ENCODE measurements at places on chromosomes 12 and 14.
A peak's percentile ranks its signal among the peaks of the same experiment; 100 is the strongest.

DNA sequence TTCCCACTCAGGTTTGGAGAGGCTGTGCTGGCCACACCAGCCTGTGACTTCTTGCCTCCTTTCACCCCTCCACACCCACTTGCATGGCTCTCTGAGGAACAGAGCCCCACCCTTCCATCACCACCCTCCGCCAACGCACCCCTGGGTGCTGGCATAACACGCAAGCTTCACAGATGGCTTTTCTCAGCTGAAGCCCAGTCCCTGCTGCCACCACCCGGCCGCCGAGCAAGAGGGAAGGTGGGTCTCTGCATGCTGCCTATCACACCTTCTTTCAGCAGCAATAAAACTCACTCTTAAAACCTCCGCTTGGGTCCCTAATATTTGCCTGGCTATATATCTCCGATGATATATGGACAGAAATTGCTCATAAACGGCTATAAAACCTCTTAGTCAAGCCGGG lies 41.6 kb downstream of the SMUG1 start:
- no peak for DNase-seq

DNA sequence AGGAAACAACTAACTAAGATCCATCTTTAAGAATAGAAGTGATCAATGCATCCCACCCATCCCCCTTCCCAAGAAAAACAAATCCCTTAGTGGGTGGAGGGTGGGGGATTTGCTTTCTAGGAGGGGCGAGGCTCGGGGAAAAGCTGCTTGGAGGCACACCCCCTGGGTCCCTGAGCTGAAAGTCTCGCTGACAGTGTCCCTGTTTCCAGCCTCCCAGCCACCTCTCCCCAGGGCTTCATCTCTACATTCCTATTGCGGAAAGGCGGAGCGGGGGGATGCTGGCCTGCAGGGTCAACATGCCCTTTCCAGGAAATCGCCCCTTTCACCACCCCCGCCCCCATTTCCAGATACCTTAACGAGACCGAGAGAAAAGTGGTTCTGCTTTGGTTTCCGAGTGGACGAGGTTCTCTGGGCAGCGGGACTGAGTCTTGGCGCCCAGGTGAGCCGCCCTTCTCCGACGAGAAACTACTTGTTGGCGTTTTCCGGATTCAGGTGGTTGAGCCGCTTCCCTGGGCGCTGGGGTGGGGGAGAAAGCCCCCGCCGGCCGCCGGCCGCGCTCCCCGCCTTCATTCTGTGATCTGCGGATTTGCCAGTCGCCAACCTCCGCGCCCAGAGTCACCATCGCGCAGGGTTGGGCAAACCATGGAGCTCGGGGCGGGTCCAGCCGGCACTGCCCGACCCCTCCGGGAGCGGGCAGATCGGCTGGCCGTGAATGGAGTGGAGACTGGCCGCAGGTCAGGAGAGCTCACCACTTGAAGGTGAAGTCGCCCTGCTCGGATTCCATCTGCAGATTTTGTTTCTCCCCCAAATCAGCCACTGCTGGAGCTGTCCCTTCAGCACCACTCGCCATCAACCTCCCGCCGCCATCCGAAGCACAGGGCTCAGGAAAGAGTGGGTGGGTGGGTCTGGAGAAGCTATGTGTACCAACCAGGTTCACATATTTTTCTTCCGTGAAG lies 505 bp downstream of the KCNC2 start:
- no peak for DNase-seq

DNA sequence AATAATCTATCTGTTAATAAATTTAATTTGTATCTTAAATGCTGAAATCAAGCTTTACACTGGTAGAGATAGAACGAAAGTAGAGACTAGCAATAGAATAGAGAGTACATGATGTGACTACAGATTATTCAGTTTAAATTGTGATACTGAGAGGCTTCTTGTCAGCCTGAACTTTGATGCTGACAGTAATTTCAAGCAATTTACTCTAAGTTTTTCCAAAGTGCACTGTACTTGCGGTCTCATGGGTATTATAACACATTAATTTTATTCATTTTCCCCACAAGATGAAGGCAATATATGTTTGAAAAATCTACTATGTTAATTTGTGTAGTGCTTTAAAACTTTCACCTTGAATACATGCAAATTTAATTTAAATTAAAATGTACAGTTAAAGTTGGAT lies 914.0 kb upstream of the FBXO33 start:
- DNase-seq: no peak

DNA sequence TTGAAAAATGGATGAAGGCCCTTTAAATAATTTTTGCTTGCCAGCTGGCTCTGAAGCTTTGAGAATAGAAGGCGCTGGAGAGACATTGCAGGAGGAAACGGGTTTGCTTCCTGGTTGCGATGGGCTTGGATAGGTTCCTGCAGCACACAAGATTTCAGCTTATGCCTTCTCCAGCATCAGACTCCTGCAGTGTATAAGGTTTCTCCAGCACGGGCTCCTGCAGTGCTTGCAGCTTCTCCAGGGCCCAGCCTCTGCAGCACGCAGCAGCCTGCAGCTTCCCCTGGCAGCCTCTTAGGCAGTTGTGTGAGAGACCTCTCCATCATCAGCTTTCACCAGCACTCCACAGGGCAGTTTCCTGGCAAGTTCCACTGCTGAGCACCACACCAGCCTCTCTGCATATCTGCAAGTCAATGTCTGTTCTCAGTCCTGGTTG lies 78.7 kb upstream of the ZDHHC17 start:
- peak; percentile 19 for DNase-seq

DNA sequence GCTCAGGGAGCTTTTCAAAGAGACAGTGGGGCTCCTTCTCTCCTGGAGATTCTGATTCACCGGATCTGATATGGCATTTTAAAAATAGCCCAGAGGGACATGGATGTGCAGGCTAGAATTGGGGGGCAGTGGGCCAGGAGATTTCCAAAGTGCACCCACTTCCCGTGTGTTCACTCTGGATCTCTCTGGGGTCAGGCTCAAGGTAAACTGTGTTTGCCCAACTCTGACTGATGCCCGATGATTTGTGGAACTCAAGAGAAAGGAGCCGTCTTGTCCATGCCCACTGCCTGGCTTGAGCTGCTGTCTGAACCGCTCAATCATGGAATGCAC lies 17.9 kb downstream of the FAM181A start:
- no peak for DNase-seq

DNA sequence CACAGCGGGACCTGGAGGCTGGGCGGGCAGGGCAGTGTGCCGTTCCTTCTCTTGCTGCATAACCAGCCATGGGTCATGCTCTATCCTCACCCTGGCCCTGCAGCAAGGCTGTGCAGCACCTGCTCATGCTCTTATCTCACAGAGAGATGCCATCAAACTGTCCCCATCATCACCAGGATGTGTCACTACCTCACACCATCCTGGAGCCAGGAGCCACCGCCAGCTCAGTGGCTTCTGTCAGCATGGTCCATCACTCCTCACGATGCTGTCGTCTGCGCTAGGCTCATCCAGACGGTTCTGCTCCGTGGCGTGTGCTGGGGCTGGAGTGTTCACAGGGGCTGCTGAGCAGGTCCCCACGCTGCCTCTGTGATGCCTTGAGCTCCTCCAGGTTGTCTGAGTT lies 77.2 kb upstream of the DYNC1H1 start:
- DNase-seq: no peak

DNA sequence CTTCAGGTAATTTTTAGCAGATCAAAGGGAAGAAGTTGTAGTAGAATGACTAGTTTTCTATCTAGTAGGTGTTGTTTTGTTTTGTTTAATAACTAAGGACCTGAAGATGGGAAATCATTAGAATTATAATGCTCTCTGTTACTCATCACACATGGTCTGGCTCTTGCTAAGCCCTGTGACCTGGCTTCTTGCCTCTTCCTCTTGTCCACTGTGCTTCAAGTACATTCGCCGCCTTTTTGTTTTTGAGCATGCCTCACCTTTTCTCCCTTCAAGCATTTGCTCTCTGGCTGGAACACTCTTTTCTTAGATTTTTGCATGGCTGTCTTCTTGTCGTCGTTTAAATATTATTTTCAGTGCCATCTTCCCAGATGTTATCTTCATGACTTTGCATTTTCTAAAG lies 47.7 kb downstream of the DAAM1 start:
- no peak for DNase-seq

DNA sequence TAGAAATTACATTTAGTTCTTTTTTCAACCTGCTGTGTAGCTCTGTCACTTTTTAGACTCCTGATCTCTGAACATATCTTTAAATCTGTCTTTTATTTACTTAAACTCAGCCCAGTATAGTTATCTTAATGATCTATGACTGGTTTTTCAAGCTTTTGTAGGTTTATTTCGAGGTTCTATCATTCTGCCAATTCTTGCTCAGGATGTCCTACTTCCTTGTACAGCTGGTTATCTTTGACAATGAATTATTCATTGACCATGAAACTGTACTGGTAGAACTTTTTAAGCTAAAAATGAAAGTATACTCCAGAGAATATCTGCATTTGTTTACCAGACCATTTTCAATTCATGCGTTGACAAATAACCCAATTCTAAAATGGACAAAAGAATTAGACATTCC lies 37.8 kb downstream of the TC2N start:
- DNase-seq: no peak

DNA sequence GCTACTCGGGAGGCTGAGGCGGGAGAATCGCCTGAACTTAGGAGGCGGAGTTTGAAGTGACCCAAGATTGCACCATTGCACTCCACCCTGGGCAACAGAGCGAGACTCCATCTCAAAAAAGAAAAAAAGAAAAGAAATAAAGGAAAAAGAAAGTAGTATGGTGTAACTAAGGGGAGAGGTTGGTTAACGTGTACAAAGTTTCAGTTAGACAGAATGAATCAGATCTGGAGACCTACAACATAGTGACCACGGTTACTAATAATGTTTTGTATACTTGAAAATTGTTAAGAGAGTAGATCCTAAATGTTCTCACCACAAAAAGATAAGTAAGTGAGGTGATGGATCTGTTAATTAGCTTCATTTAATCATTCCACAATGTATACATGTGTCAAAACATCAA lies 1208.8 kb downstream of the VRK1 start:
- no peak for DNase-seq

DNA sequence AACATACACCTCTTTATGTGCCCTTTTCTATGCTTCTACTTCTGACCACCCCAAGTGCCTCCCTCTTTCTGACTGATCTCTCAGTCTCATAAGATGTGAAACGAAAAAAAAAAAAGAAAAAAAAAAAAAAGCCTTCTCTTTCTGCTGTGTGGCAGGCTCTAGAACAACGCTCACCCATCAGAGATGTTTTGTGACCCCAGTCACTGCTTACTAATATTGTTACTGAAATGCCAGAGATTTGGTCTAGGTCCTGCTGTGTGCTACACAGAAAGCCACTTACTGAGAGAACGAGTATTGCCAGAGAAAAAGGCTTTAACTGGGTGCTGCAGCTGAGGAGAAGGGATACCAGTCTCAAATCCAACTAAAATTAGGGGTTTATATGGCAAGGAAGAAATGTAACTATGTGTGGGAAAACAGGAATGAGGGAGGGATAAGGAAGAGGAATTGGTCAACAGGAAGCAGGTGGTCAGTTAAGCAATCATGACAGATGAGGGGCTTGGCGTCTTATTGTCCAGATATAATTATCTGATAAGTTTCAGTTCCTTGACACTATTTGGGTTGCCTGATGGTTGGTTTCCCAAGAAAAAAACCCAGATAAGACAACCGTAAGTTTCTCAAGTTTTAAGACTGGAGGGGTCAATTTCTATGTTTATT lies 149.0 kb downstream of the NAV3 start:
- no peak for DNase-seq

GRCh38 chr14:103723748-103724081 lies 8.1 kb downstream of the ZFYVE21 start:
- no peak for DNase-seq

DNA sequence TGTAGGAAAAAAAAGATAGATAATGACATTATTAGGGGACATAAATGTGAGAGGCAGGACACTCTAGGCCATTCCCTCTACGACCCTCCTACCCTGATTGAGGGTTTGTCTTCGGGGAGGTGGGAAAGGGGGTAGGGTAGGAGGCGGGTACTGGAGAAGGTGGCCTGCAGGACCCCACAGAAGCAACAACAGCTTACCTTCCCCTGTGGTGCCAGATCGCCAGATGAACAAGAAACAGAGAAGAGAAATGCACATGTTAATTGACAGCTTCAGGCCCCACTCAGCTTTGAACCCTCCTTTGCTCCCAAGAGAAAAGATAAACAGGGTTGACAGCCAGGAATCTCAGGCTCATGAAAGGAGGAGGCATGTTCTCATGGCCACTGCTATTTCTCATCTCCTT lies 4.8 kb downstream of the PHB2 start:
- no peak for DNase-seq

- DNase-seq: no peak
These were observed 14.8 kb downstream of the IRAK3 start for GRCh38 chr12:66203820-66204219.

DNA sequence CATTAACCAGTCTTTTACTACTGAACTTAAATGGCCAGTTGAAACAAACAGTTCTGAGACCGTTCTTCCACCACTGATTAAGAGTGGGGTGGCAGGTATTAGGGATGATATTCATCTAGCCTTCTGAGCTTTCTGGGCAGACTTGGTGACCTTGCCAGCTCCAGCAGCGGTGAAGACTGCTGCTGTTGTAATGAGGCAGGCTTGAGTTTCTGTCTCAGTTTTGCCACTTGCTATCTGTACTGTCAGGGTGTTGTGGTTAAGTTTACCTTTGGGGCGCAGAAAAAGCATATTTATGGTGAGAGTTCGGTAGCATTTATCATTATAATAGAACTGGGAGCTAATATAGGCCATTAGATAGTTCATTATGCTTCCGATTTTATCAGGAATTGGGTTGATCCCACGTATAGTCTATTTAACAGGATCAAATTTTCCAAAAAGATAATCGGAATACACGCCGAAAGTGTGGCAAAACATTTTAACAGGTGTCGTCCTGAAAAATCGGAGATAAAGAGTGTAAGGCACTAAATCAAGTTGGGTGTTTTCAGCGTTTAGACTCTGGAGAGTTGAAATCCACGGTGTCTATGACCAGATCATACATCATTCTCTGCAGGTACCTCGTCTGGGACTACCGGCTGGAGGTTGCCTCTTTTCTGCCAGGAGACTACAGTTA lies 688 bp upstream of the NECAP1 start:
- no peak for DNase-seq

DNA sequence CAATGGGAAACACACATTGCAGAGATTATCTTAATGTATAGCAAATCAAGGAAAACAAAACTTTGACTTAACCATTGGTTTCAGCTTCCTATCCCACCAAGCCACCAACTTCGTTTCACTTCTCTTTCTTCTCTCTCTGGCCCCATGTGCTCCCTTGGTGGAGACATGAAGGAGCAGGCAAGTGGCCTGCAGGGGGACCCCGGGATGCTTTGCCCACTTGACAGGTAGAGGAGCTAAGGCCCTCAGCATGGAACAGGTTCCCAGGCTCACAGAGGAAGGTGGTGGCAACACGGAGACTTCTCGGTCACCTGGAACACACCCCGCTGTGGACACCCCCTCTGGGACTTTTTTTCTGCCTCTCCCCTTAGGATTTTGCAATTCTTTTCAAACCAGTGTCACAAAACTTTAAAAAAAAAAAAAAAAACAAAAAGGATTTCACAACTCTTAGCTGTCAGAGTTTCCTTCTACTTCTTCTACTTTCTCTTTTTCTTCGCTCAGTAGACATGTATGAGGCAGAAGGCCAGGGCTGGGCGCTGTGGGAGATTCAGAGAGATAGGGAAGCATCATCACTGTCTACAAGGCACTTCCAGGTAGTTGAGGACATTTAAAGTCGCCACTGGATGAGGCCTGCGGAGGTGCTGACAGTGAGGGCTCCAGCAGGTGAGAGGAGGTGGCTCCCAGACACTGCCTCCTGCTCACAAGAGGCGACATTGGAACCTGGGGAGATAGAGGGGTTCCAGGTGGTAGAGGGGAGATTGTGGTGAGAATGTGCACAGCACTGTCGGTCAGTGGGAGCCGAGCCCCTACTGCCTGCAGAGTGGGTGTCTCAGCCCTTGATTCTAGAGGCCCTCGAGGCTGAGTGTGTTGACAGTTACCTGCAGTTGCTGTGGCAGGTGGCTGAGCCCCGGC lies 119.6 kb downstream of the GCH1 start:
- DNase-seq: no peak

GRCh38 chr12:7892186-7892980 lies 19.7 kb upstream of the SLC2A14 start:
- DNase-seq: no peak
